ENCODE measurements at places on chromosomes 1 and 21. TPM values are rescaled to one million over a fixed set of nuclear protein-coding genes. Genes with fewer than 3 reads are reported as not detected.

DNA sequence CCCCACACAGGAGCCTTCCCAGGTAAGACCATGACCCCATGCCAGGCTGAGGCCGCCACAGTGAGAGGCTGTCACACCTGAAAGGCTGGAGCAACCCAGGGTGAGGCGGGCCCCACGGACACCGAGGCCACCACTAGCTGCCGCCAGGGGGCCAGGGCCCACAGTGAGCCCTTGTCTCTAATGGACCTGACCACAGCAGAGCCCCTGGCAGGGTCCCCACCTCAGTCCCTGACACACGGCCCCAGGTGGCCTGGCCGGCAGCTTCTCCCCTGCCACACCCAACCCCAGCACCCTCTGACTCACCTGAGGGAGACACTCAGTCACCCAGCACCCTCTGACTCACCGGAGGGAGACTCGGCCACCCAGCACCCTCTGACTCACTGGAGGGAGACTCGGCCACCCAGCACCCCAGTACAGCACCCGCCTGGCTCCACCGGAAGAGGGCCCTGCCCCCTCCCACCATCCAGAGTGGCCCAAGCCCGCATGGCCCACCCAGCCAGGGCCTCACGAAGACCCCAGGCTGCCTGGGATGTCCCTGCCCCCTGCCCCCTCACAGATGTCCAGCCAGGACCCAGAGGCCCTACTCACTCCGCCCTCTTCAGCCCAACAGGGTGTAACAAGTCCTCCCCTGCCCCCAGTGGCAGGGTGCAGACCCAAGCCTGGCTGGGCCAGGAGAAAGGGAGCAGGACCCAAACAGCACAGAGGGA, 4.4 kb downstream of the DVL1 start:
- DNase-seq = no peak

The CLCA1 gene
- polyA plus RNA-seq = not detected

The C1orf115 gene
- 3.2 TPM for polyA plus RNA-seq

DNA sequence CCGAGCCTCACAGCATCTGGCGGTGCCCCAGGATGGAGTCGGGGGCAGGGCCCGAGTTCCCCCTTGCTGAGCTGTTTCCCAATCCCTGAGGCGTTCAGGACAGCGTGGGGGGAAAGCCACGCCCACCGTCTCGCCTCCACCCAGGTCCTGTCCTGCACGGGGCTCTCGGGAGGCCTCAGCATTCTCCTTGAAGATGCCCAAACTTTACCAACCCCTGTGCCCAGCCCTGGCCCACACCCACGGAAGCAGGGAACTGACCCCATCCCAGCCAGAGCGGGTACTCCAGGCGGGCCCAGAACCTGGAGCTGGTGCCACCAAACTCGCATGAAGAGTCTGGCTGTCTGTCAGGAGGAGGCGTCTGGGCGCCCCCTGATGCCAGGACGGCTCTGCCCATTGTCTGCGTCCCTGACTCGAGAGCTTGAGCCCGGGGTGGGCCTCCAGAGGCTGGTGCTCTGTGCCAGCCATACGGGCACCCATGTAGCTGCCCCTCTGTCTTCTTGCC, 35.3 kb upstream of the POFUT2 start:
- no peak for DNase-seq

DNA sequence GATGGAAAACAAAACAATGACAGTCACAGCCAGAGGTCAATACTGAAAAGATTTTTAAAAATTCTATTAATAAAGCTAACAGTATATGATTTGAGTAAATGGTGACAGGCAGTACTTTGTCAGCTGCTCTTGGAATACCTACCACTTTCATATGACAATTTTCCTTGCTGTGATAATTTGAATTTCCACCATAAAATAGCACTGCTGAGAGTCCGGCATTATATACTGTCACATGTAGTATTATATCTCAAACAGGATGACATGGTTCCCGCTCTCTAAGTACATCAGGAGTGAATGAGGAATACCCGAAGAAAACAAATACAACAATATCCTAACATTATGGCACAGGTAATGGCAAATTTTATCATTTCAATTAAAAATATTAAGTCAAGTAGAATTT, 146.8 kb upstream of the TMPRSS15 start:
- no peak for DNase-seq

DNA sequence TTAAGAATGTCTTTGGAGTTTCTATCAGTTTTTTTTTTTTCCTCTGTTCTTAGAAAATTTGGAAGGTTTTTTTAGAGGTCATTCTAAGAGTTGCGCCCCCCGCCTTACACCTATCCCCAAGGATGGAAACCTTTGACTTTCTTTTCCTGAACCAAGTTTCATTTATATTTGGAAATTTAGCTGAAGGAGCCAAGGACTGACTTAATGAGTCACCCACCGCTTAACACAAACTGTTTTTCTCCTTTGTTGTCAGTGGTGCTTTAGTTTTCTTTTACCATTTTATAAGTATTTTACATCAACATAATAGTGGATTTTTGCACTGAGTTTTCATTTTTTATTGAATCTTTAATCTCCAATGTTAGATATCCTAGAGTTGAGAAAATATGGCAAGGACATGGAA, 25.3 kb downstream of the USP25 start:
- no peak for DNase-seq
